Renal cortex interstitium (tissue), 15 donors: ENCODE measurements at places on chromosomes 1 and 21. TPM values are rescaled to one million over a fixed set of nuclear protein-coding genes. Genes with fewer than 3 reads are reported as not detected.

Gene BMP8B
- 5.1 TPM for polyA plus RNA-seq

Gene ADORA3
- 1.1 TPM for polyA plus RNA-seq

Gene FAM3B
- polyA plus RNA-seq: 12.2 TPM

Gene FCRL1
- polyA plus RNA-seq: not detected

Gene UBE2G2
- 82.1 TPM for polyA plus RNA-seq

Gene LCE3E
- polyA plus RNA-seq: not detected
